Activated T-cell treated with anti-CD3 and anti-CD28 coated beads, Interleukin-2, amount 50 U/mL, for 72 hours (primary cell): ENCODE measurements at places on chromosomes 3 and 15. TPM values are rescaled to one million over a fixed set of nuclear protein-coding genes. Genes with fewer than 3 reads are reported as not detected.

The CDHR4 gene
- not detected for total RNA-seq

The SLC6A20 gene
- total RNA-seq, result not detected

- no peaks in the 10 kb centered on the region for H3K27me3 ChIP-seq
- H3K4me3 ChIP-seq, result no peak overlapping the region
- no peak for DNase-seq
- no peak overlapping the region for H3K27ac ChIP-seq
Observed at GRCh38 chr15:68421115-68421551, 10.8 kb downstream of the ITGA11 start.

DNA sequence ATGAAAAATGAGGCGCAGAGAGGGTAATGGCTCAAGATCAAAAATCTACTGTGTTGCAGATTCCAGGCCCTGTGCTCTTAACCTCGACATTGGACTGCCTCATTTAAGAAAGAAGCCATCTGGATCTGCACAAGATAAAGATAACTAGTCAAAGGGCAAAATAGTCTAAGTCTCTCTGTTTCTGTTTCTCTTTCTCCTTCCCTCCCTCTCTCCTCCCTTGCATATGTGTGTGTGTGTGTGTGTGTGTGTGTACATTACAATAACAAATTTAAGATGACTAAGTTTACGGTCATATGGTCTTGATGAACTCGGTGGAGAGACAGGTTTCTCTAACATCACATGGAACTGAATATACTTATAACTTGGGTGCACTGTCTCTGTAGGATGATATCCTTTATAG is 69.2 kb downstream of the MEIS2 start:
- DNase-seq, result no peak
- H3K4me1 ChIP-seq, result no peaks in the 10 kb centered on the region
- H3K4me3 ChIP-seq, result no peak overlapping the region

GRCh38 chr3:122636697-122637096 is 43.9 kb upstream of the PARP14 start:
- H3K27ac ChIP-seq, result no peak overlapping the region
- DNase-seq, result no peak
- no peaks in the 10 kb centered on the region for H3K4me1 ChIP-seq
- no peak overlapping the region for H3K4me3 ChIP-seq

DNA sequence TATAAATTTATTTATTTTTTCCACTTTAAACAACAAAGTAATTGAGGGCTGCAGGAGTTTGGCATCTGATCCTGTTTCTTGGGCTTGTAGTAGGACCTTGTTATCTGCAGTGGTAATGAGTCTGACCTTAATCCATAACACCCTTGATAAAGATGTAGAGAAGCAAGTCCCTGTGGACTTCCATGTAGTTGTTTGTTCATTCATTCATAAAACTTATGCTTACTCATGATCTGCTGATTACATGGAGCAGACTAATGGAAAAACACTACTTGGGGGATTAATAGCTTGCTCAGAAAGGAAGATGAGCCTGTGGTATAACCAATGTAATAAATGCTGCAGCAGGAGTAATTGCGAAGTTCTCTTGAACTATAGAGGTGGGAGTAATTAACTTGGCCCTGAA is 271.5 kb upstream of the TBL1XR1 start:
- no peaks in the 10 kb centered on the region for H3K27me3 ChIP-seq
- H3K36me3 ChIP-seq, result no peaks in the 10 kb centered on the region
- peaks cover 7% of the 10 kb centered on the region for H3K4me1 ChIP-seq
- no peak for DNase-seq
- H3K4me3 ChIP-seq, result no peak overlapping the region

- no peaks in the 10 kb centered on the region for H3K27me3 ChIP-seq
- DNase-seq, result no peak
- H3K36me3 ChIP-seq, result no peaks in the 10 kb centered on the region
- no peak overlapping the region for H3K4me3 ChIP-seq
- no peak overlapping the region for H3K27ac ChIP-seq
- H3K4me1 ChIP-seq, result peaks cover 14% of the 10 kb centered on the region
Observed at GRCh38 chr15:58795825-58796224, 24.7 kb downstream of the MINDY2 start.

GRCh38 chr3:126119976-126120375 is 36.1 kb upstream of the SLC41A3 start:
- no peak for DNase-seq
- H3K27ac ChIP-seq, result no peak overlapping the region
- no peak overlapping the region for H3K4me3 ChIP-seq
- H3K36me3 ChIP-seq, result no peaks in the 10 kb centered on the region

DNA sequence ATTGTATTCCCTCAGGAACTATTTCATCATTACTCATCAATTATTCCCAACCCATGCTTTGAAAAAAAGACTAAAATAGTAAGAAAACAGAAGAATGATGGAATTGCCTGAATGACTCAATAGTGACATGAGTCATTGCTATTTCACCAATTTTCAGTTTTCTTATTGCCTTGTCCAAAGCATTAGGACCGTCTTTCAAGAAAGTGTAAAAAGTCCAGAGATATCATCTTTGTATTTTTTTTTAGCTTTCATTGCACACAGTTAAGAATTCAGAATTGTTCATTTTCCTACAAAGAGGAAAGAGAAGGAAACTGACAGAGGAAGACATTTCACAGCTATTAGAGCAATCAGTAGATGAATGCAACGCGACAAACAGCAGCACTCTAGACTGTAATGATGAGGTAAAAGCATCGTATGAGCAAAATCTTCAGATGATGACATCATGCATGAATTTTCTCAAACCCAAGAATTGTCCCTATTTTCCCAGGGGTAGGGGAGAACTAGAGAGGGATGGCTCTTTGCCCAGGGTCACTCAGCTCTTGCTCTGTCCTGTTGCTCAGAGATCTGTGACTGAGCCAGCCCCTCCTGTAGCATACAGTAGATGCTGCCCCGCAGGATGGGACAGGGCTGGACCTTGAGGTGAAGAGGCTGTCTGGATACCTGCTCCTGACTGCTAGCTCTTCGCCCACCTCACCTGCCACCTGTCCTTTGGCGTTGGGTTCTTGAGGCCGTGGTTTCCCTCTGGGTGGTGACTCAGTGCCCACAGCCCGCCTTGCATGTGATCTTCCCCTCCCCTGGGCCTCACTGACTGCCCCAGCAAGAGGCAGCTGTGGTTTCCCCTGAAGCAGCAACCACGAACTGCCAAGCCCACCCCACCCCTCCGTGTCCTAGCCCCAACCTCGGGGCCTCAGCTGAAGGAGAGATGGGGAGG is 84.8 kb downstream of the PPCDC start:
- peak overlapping the region; percentile 90 for H3K27ac ChIP-seq
- H3K4me3 ChIP-seq, result peak overlapping the region; percentile 77
- peaks cover 71% of the 10 kb centered on the region for H3K4me1 ChIP-seq
- H3K36me3 ChIP-seq, result peaks cover 1% of the 10 kb centered on the region
- peaks cover 48% of the 10 kb centered on the region for H3K27me3 ChIP-seq

- H3K36me3 ChIP-seq, result no peaks in the 10 kb centered on the region
- no peaks in the 10 kb centered on the region for H3K4me1 ChIP-seq
- DNase-seq, result no peak
- no peak overlapping the region for H3K4me3 ChIP-seq
- H3K27me3 ChIP-seq, result no peaks in the 10 kb centered on the region
- no peak overlapping the region for H3K27ac ChIP-seq
Observed at GRCh38 chr3:73558727-73559075, 66.0 kb downstream of the PDZRN3 start.

DNA sequence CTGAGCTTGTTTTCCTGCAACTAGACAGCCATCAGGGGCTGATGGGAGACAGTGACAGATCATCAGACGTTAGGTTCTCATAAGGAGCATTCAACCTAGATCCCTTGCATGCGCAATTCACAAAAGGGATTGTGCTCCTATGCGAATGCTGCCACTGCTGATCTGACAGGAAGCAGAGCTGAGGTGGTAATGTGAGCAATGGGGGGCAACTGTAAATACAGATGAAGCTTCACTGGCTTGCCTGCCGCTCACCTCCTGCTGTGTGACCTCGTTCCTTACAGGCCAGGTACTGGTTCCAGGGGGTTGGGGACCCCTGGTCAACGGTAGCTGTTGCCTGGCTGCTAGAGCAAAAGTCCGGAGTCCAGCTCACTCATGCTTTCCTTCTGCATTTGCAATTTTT is 26.4 kb upstream of the KCNAB1 start:
- no peak overlapping the region for H3K27ac ChIP-seq
- H3K4me3 ChIP-seq, result no peak overlapping the region
- DNase-seq, result no peak

DNA sequence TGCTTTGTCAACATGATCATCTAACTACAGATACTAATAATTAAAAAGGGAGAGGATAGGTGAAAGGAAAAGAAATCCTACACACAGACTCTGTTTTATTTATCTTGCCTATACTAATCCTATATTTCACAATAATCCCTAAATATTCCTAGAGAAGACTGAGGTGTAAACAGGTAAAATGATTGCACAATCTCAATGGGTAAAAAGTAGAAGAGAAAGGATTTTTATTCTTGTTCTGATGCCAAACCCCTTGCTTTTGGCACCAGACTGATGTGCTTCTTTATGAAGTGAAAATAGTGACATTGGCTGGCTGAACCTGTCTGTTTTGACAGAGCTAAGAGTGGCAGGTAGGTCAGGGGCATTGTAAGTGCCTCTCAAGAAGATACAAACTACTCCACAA is 101.9 kb upstream of the ZPLD1 start:
- H3K36me3 ChIP-seq, result no peaks in the 10 kb centered on the region
- no peaks in the 10 kb centered on the region for H3K4me1 ChIP-seq
- no peak for DNase-seq
- no peaks in the 10 kb centered on the region for H3K27me3 ChIP-seq
- H3K27ac ChIP-seq, result no peak overlapping the region

DNA sequence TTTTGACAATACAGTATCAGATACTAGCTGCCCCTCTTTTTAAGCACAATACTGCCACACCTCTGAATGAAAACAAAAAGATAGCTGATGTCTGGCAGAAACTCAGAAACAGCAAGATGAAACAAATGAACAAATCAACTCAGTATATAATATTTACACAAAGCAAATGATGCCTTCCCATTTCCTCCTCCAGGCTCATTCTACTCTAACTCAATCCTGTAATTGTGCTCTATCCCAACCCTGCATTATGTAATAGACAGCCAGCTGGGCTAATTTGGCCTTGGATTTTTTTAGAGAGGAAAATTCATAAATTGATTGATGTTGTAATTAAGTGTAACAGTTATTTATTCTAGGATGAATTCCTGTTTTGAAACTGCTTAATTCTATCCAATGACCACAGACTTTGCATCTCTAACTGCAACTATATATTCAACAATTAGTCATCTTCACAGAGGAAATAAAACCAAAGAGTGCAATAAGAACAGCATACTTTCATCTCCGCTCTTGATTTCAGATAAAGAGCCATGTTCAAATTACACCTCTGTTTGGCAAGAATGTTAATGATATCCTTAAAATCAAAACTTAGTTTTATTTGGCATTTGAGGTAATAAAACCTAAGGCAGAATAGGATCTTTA is 6.1 kb downstream of the ATG3 start:
- peaks cover 66% of the 10 kb centered on the region for H3K4me1 ChIP-seq
- H3K27me3 ChIP-seq, result no peaks in the 10 kb centered on the region
- peak overlapping the region; percentile 23 for H3K4me3 ChIP-seq
- no peak for DNase-seq

GRCh38 chr15:42493679-42494078 is 1.8 kb upstream of the SNAP23 start:
- H3K4me1 ChIP-seq, result peaks cover 58% of the 10 kb centered on the region
- H3K36me3 ChIP-seq, result peaks cover 2% of the 10 kb centered on the region
- peak overlapping the region; percentile 95 for H3K4me3 ChIP-seq
- DNase-seq, result no peak
- peak overlapping the region; percentile 86 for H3K27ac ChIP-seq

- no peaks in the 10 kb centered on the region for H3K36me3 ChIP-seq
- peaks cover 18% of the 10 kb centered on the region for H3K4me1 ChIP-seq
Observed at GRCh38 chr15:80026310-80026709, 33.2 kb upstream of the ZFAND6 start.

- H3K4me3 ChIP-seq, result peak overlapping the region; percentile 100
- no peaks in the 10 kb centered on the region for H3K27me3 ChIP-seq
- peaks cover 75% of the 10 kb centered on the region for H3K4me1 ChIP-seq
- H3K27ac ChIP-seq, result peak overlapping the region; percentile 100
Observed at GRCh38 chr15:50764461-50765194, 878 bp downstream of the SPPL2A start.

DNA sequence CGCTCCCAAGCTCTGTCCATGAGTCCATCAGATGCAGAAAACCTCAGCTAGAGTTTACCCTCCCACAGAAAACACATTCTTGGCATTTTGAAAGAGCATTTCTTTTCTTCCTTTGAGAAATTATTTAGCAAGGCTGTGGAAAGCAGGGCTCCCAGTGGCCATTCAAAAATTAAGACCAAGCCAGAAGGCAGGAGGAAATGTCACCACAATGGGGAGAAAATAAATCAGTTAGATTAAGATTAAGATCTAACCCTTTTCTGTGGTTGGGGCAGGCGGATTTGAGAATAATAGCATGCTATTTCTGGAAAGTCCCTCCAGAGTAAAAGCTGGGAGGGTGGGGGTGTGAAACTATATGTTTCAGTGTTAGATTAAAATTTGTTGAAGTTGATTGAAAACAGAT is 20.2 kb downstream of the LRIG1 start:
- H3K27me3 ChIP-seq, result no peaks in the 10 kb centered on the region
- H3K36me3 ChIP-seq, result peaks cover 6% of the 10 kb centered on the region
- DNase-seq, result peak; percentile 51
- peak overlapping the region; percentile 70 for H3K4me3 ChIP-seq
- peak overlapping the region; percentile 81 for H3K27ac ChIP-seq
